Right cardiac atrium (tissue), 5 donors: ENCODE measurements at places on chromosomes 5 and 9. TPM values are rescaled to one million over a fixed set of nuclear protein-coding genes. Genes with fewer than 3 reads are reported as not detected.

Gene MLANA
- total RNA-seq: not detected

Gene SCGB3A2
- total RNA-seq: 0.95 TPM

Gene BTNL9
- total RNA-seq: 44.4 TPM

Gene ZDHHC11
- total RNA-seq: 25.0 TPM

Gene LTC4S
- total RNA-seq: 21.8 TPM
